ENCODE measurements at places on chromosomes 16 and 17.

DNA sequence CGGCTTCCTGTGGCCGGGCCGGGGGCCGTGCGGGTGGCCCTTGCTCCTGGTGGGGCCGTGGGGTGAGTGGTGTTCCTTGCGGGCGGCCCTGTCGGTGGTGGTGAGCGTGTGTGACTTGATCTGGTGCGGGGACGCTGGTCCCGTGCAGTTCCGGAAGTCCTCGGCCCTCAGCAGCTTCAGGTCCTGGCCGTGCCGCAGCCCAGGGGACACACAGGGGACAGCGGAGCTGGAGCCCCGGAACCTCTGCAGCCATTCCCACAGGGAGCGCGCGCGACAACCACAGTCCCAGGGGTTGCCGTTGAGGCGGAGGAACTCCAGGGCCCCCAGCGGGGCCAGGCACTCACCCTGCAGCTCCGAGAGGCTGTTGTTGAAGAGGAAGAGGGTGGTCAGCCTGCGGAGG lies 88.4 kb downstream of the RTN4RL1 start:
- no peak for DNase-seq

DNA sequence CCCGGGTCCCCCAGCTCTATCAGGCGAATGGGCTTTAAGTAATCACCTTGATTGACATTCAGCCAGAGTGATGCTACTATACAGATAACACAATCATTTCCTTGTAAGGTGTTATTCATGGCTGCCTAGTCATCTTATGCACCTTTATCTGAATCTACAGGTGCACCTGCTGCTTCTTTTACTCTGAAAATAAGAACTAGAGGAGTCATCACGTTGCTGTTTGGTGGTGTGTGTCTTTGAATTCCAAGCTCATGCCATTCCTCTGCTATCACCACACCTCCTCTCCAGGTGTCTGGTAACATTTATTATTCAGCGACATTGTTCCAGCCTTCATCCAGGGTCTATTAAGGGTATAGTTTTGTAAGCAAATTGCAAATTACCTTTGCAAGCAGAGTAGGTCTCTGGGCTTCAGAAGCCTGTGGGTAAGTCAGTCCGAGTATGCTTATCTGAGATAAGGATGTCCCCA lies 51.9 kb downstream of the NOS2 start:
- no peak for DNase-seq

GRCh38 chr17:20981046-20981920 lies 61.5 kb downstream of the USP22 start:
- DNase-seq = no peak

- DNase-seq = no peak
Observed at GRCh38 chr17:73369111-73369521, 57.3 kb upstream of the CDC42EP4 start.

GRCh38 chr17:7294614-7295153 lies at the start of gene YBX2:
TSS of gene YBX2 (minus strand) at chr17:7294639. CDS start at chr17:7294500, 139 bp downstream.
- peak; percentile 36 for DNase-seq

- no peak for DNase-seq
Observed at GRCh38 chr17:15171167-15172047, 93.7 kb downstream of the PMP22 start.

GRCh38 chr16:80614908-80615671 lies 74.3 kb downstream of the DYNLRB2 start:
- no peak for DNase-seq

DNA sequence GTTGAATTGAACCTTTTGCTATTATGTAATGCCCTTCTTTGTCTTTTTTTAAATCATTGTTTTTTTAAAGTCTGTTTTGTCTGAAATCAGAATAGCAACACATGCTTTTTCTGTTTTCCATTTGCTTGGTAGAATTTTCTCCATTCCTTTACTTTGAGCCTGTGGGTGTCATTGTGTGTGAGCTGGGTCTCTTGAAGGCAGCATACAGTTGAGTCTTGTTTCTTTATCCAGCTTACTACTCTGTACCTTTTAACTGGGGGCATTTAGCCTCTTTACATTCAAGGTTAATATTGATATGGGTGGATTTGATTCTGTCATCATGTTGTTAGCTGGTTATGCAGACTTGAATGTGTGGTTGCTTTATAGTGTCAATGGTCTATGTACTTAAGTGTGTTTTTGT lies 292.0 kb downstream of the MAP2K4 start:
- no peak for DNase-seq

DNA sequence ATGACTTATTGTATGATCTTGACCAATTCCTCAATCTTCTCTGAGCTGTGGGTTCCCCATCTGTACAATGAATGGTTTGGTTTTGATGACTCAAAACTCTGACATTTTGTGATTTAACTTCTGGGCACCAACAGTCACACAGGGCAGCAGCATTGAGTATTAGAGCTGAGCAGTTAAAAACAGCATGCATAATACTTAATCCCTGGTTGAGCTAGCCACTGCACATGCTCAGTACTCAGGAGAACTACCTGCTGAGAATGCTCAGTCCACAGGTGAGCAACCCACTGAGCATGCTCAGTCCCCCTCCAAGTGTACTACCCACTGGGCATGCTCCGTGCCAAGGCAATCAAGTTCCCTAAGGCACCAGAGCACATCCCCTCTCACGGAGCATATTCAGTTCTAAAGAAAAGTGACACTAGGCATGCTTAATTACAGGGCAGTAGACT lies 68.7 kb downstream of the AIPL1 start:
- DNase-seq = no peak

GRCh38 chr16:52721331-52721730 lies 174.4 kb upstream of the TOX3 start:
- DNase-seq = no peak

GRCh38 chr17:60173304-60173819 lies 23.6 kb downstream of the CA4 start:
- no peak for DNase-seq

- DNase-seq = no peak
Observed at GRCh38 chr17:40730970-40731369, 24.2 kb downstream of the KRT25 start.

DNA sequence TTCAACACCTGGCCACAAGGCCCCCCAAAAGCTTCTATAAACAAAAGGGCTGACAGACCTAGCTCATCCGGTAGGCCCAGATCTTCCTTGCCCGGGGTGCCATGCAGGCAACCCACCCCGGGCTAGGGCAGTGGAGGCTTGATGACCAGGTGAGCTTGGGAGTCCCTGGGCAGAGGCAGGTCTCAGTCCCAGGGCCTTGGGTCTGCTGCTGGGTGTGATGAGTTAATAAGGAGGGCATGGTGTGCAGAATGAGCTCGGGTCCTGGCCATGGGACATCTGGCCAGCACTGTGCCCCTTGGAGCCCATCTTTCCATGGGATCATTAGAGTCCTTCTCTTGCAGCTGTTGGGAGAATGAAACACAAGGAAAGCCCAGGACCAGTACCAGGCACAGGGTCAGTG lies 20.2 kb upstream of the MPRIP start:
- no peak for DNase-seq

- no peak for DNase-seq
Observed at GRCh38 chr17:15998031-15998562, 1.4 kb downstream of the ZSWIM7 start.

- DNase-seq = no peak
Observed at GRCh38 chr16:27748868-27749546, 199.1 kb downstream of the KATNIP start.

DNA sequence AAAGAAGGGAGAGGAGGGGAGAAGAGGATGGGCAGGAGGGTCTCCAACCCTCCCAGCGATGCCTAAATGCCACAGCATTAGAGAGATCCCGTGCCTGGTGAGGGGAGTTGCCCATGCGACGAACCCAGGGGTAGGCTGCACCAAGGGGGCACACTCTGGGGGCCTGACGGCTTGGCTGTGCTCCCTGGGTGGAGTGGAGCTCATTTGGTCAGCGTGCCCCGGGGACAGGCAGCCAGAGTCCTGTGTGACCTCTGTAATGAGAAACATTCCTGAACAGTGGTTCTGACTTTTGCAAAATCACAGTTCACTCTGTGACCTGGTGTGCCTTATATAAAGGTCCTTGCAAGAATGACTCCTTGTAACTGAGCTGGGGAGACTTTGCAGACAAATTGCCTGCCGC lies 205.0 kb upstream of the N4BP1 start:
- DNase-seq = no peak

GRCh38 chr16:56603589-56603988 lies 4.8 kb upstream of the MT2A start:
- peak; percentile 44 for DNase-seq

DNA sequence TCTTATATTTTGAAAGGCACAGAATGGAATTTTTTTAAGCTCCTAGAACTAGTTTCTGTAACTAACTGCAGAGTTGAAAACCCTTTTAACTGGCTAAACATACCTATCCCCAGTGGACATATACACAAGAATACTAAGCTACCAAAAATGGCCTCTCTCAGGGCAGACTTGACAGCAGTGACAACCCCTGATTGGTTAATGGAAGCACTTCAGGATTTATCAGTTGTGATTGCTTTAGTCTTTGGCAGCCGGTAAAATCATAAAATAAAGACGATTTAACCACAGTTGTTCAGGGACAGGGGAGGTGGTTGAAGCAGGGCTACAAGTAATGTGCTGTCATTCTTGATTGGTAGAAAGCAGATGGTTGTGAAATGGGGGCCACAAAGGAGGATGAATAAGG lies 452.0 kb upstream of the SOX9 start:
- DNase-seq = no peak

DNA sequence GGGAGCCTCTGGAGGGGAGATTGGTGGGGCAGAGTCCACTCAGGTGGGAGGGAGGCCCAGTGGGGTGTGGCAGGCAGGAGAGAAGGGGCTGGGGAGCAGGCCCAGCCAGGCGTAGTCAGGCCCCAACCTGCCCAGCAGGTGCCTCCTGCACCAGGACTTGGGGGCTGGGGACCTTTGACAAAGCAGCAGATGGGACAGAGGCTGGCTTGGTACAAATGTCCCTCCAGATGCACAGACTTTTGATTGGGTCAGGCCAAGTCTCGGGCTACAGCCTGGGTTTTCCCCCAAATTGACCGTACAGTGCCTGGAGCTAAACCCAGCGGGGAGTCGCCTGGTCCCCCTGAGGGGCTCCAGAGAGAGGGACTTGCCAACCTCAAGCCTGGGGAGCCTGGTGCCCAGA lies 411 bp downstream of the GGT6 start:
- no peak for DNase-seq

GRCh38 chr17:4908301-4908700 lies 5.4 kb upstream of the CHRNE start:
- DNase-seq = no peak

GRCh38 chr16:51201604-51202003 lies 50.5 kb upstream of the SALL1 start:
- DNase-seq = no peak

DNA sequence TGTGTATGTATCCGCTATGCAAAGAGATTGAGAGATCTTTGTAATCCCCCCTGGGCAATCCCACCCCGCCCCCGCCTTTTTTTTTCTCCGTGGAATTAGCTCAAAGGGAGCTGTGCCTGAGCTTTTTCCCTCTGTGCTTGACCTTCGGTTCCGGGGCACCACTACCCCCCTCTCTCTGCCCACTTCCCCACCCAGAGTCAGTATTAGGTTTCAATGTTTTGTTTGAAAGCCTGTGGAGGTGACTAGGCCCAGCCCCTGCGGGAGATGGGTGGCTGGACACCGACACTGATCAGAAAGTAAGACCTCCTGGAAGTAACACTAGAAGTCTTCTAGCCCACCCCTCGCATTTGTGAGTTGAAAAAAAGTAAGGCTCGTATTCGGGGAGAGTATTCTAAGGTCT lies 7.0 kb downstream of the CBLN1 start:
- no peak for DNase-seq

DNA sequence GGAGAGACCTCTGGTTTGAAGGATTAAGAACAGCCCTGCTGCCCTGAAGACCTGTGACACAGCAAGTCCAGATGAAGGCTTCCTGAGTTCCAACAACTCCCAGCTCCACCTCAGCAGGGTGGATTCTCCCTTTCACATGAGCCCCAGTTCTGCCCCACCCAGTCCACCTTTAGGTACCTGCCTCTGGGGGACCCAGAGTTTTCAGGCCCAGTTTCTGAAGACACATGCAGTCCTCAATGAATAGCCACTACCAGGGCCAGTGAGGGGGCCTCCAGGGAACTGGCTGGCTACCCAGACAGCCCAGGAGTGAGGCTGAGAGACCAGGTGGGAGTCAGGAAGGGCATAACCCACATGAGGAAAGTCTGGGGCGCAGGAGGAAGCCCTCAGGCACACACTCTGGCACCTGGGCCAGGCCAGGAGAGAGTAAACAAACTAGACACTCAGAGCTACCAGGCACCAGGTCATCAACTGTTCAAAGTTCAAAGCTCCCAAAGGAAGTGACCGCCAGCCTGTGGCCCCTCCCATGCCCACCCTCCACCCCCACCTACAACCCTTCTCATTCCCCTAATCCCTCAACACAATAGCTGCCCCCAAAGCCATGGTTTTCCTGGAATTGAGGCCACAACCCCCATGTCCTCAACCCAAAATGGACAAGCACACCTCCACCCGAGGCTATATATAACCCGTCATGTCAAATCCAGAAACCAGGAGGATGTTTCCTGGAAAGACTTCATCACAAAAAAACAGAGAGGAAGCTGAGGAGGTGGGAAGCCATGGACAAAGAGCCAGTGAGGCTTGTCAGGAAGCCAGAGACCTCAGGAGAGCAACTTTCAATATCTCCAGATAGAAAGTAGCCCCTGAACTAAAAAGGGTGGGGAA lies 2.1 kb downstream of the MYO18A start:
- no peak for DNase-seq

GRCh38 chr16:57629516-57630406 lies 1.3 kb downstream of the ADGRG1 start:
- no peak for DNase-seq

GRCh38 chr16:85752511-85753420 lies 1.9 kb upstream of the C16orf74 start:
- no peak for DNase-seq

GRCh38 chr16:66194866-66195265 lies 171.6 kb upstream of the CDH5 start:
- no peak for DNase-seq

DNA sequence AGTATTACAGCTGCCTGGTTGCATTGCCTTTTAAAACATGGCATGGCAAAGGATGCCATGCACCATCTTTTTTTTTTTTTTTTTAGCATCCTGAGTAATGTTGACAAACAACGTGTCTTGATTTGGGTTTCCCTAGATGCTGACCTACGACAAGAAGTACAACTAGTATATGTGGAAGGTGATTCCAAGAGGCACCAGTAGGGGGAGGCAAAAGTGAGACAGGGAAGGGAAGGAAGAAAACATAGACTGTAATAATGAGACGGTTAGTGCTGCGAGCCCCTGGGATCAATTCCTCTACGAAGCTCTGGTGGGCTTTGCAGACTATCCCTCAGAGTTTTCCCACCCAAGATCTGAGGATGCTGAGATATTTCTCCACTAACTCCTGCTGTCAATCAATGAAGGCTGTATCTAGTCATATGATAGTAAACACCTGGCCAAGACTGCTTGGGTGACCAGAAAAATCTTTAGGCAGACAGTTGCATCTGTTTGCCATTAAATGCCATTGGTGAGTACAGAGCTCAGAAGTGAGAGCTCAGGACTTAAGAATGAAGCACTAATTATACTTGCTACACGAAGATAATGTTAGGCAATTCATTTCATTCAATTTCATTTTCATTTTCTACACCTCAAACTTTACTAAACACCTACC lies 458.6 kb upstream of the GOT2 start:
- no peak for DNase-seq

- DNase-seq = no peak
Observed at GRCh38 chr17:37276475-37276874, 99.3 kb upstream of the C17orf78 start.

GRCh38 chr17:75652934-75653549 lies 13.9 kb downstream of the RECQL5 start:
- DNase-seq = peak; percentile 65

- DNase-seq = peak; percentile 95
Observed at GRCh38 chr17:49997773-49998703, 3.0 kb upstream of the DLX3 start.
